CD4-positive, alpha-beta memory T cell (primary cell): ENCODE measurements at places on chromosomes 2 and 18. TPM values are rescaled to one million over a fixed set of nuclear protein-coding genes. Genes with fewer than 3 reads are reported as not detected.
A peak's percentile ranks its signal among the peaks of the same experiment; 100 is the strongest.

DNA sequence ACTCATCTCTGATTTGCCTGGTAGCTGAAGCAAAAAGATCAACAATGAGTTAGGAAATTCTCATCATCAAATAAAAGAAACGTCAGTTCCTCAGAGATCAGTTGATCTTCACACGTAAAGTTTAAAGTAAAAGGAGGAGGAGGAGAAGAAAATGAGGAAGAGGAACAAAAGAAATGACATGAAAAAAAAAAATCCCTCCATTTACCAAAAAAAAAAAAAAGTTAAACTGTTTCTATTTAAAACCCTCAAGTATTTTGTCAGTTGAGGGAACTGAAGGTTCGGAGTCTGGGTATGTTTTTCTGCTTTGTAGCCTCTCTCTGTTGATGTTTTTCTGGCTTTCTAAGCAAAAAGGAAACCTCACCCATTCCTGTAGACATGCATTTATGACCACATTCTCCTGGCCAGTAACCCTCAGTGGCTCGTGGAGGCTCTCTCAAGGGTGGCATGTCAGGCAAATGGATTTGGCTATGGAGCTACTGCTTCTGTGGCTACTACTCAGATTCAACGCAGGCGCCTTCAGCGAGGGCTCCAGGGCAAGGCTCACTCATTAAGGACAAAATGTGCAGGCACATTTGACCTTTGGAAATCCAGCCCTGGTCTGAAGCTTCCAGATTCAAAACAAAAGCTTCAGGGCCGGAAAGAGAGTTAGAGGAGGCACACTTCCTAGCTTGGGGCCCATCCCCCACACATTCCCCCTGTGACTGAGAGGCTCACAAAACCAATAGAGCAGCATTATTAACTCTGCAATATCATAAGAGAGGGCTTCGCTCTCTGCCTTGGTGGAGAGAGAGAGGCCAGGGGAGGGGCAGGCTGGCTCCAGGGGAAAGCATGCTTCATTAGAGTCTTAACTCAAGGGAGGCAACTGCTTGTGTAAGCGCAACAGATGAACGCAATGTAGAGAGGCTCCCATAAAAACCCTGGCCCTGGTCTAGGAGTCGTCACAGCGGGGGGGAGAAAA lies 22.3 kb downstream of the KLF7 start:
- peak; percentile 75 for DNase-seq

DNA sequence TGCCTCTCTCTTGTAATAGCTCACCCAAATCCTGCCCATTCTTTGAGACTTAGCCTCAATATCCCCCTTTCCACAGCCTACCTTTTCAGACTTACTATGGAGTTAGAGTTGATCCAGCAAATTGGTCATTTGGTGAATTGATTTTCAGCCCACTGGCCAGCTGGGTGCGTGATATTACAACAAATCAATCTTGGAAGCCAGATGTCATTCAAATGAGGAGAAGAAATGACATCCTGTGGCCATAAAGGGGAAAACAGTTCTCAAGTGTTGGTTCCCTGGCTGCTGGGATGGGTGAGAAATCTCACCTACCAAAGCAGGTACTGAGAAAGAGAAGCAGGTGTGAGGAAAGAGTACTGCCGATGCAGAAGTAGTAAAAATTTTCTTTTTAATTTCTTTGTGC lies 36.7 kb upstream of the FOXI3 start:
- DNase-seq: no peak

DNA sequence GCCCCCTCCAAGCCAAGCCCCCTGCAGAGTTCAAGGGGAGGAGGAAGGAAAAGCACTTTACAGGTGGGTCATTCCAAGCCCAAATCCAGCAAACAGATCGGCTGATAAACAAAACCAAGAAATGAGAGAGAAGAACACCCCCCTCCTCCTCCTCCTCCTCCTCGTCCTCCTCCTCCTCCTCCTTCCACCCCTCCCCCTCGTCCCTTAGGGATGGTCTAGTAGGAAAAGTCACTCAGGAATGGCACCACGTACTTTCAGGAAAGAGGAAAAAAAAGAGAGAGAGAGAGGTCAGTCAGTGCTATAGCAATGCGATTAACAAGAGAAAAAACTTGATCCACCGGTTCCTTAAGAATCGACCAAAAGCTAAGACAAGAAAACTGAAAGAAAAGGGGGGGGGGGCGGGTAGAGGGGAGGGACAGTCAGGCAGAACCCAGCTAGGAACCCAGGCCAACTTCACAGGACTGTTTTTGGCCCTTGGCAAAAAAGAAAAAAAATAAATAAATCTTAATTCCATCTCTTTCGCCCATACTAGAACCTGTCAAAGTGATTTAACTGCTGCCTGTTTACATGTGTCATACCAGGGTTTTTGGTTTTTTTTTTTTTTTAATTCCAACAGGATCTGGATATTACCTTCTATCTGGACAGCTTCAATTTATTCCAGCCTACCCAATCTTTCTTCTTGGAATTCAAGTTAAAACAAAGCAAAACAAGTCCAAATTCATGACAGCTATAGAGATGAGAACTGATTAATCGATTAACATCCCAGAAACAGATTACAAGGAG lies 906 bp downstream of the IKZF2 start:
- no peak for DNase-seq

GRCh38 chr2:13115643-13116042 lies 398.9 kb downstream of the TRIB2 start:
- no peak for DNase-seq

DNA sequence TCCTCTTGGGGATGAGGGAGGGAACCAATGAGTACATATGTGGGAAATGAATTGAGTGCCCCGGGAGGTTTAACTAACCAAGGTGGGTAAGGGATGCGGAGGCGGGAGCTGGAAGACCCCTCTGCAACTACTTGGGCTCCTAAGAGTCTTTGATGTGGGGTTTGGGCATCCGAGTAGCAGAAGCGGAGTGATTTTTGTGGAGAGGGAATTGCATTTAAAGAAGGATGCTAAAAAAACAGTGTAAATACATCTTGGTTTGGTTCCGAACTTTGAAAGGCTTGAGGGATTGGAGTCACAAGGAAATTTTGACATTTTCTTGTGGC lies 215.7 kb downstream of the MCFD2 start:
- peak; percentile 9 for DNase-seq

DNA sequence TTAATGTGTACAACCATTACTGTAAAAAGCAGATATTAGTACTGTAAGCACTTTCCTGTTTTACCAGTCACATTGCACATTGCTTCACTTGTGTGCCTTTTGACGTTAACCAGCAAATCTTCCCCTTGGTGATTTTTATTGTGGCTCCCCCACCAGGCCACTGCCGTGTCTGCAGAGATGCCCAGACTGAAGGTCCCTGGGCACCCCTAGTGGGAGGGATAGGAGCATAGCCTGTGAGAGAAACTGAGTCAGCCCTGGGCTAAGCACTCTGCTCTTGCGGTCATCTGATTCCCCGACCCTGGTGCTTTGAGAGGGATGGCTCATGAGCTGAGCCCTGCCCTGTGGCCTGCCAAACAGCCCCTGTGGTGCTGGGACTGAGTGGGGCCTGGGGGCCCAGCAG lies 73.4 kb downstream of the INPP4A start:
- peak; percentile 65 for DNase-seq

DNA sequence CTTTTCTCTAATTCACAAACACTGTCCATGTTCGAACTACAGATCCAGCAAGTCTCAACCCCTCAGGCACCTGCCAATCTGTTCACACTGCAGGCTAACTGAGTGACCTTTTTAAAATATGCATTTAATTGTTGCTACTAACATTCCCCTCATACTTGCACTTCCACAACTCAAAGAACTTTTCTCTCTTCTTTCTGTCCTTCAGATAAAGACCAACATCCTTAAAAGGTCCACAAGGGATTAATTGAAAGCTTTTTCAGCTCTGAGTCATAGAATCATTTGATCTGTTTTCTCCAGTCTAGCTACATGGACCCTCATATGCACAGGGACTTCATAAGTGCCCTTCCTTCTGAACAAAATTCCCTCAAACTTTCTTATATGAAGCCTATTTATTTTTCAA lies 1321.2 kb downstream of the DPP10 start:
- no peak for DNase-seq

- no peak for DNase-seq
These were observed 1221.3 kb upstream of the ZEB2 start for GRCh38 chr2:145741181-145741580.

Gene DNPEP
- total RNA-seq: 70.4 TPM

Gene HNMT
- 1.1 TPM for total RNA-seq

DNA sequence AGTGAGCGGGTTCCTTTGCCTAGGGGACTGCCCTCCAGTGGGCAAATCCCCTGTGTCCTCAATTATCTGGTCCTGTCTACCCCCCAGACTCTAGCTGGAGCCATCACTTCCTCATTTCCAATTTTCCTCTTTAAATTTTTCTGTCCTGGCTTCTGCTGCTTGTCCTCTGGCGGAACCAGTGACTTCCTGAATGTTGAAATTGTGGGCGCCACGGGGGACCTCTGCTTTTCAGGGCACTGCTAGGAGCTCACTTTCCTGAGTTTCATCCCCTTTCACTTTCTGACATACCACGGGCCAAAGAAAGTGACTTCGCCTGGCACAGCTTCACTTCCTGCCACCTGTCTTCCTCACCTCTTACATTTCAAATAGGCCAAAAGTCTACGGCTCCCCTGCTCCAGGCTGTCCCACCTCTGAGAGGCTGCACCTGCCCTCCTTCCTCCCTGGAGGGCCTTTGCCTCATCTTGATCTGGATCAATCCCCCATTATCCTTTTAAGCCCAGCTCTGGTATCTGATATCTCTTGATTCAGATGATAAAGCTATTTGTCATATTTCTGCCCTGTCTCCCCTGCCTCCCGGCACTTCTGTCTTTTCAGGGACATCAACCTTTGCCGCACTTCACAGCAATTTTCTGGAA lies 1.4 kb upstream of the MARCO start:
- DNase-seq: no peak

Gene TMEM163
- total RNA-seq: not detected

GRCh38 chr2:226063704-226064440 lies 664.4 kb downstream of the NYAP2 start:
- no peak for DNase-seq

GRCh38 chr18:62588217-62588616 lies 65.4 kb downstream of the ZCCHC2 start:
- DNase-seq: no peak

Gene PRSS56
- not detected for total RNA-seq

GRCh38 chr2:233371641-233372040 lies 17.3 kb downstream of the DGKD start:
- no peak for DNase-seq

Gene CRYGD
- not detected for total RNA-seq

DNA sequence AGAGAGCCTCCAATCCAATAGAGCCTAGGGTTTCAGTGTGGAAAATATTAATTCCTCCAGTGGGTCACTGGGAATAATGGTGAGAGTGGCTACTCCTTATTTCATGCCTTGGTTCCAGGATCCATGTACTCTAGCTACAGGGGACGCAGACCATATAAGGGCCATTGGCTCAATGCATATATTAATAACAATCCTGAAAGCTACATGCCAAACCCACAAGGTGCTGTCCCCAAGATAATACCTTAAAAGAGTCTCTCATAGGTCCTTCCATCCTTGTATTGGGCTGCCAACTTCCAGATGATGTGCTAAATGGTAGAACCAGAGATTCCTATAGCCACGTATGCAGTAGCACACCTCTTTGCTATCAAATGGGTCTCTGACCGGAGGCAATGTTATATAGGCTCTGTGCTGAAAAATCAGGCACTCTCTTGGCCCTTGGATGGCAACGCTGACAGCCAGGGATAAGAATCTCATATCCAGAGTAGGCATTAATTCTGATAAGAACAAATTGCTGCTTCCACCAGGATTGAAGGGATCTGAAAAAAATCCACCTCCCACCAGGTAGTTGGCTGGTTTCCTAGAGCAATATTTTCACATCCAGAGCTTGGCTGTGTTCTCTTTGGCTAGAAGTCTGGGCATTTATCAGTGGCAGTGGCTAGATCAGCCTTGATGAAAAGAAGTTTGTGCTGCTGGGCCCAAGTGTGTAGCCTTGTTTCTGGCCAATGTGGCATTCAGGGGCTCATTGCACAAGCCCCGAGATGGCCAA lies 218.1 kb upstream of the MGAT5 start:
- no peak for DNase-seq

- DNase-seq: no peak
These were observed 100.4 kb downstream of the AFF3 start for GRCh38 chr2:100041946-100042345.

DNA sequence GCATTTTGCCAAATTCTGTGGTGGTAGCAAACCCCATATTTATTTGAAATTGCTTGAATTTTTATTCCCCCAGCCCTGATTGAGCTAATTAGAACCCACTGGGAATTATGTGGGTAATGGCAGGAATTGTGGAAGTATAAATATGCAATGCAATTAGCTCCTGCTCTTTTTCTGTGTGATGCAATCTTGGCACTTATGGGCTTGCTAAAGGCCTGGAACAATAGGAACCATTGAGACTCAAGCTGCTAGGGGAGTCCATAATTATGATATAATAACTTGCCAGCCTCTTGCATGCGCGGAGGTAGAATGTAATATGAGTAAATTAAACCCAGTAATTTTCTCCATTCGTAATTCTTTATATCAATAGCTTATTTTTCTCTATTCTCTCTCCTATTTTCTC lies 267.6 kb upstream of the THSD7B start:
- DNase-seq: no peak

- no peak for DNase-seq
These were observed 165.3 kb downstream of the TNS1 start for GRCh38 chr2:217837530-217837929.

Gene RNF144A
- total RNA-seq: 34.3 TPM

DNA sequence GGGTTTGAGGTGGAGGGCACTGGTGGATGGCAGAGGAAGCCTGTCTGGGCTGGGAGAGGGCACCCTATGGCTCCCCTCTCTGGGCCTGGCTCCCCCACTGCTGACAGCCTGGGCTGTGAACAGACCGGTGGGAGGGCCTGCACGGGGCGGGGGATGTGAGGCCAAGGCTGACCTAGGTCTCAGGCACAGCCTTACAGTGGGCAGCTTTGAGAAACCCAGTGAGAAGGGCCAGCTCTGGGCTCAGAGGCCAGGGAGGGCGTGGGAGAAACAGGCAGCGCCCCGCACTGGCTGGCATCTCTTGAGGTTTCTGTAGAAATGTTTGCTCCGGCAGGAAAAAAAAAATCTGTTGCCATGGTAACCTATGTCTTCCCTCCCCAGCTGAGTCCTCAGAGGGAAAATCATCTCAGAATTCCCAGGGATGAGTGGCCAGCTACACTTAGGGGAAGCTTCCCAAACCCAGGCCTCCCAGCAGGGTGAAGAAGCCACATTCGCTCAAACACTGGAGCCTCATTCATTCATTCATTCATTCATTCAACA lies 71.7 kb upstream of the TAF1B start:
- DNase-seq: no peak

DNA sequence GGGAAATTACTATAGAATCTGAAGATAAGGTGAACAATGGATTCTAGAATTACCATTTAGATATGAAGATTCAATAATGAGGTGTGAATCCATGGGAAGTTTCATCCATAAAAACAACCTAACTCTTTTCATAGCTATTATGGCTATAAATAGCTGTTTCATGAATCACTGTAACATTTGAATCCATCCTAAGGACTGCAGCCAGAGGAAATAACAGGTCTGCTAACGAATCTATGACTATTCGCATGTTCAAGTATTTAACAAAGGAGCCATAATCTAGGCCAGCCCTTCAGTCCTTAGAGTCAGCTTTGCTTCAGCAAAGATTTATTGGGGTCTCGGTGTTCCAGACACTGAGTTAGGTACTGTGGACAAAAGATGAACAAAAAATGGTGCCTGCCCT lies 87.1 kb downstream of the MYOM1 start:
- DNase-seq: no peak
